ENCODE measurements at places on chromosomes 7 and 10.

GRCh38 chr10:132179551-132180392, 7.0 kb upstream of the DPYSL4 start:
- DNase-seq = no peak

DNA sequence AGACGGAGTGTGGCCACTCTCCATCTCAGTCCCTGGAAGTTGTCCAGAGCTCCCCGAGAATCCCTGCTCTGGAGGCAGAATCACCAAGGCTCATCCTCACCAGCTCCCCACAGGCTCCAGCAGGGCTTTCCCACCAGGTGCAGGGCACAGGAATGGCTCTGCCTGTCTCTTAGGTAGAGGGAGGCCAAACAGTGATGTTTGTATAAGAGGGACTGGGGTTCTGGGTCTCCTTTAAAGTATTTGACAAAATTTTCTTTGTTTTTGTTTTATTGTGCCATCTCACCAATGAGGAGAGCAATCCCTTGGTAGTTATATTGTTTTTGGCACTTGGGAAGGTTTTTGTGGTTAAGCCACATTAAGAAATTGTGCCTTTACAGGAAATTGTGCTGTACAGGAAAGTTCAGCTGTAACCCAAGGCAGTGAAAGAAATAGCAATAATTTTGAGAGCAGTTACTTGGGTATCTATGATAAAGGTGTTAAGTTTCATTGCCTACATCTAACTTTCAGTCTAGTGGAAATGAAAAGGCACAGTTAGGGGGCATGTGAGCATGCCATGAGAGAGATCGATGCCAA, 219.3 kb upstream of the PRSS58 start:
- DNase-seq = no peak

DNA sequence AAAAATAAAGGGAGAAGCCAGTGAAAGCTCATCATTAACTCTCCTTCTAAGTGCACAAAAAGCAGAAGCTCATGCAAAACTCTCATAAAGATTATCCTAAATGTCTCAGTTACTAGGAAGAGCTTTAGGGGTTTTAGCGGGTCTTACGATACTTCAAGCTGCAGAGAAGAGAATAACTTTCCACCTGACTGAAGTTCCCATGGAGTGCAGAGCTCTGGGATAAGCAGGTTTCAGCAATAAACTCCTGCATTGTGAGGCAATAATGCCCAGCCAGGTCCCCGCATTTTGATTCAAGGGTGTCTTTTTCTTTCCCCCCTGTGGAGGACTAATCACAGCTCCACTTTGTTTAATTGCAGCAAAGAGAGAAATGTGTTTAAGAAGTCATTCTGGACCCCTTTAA, 241.9 kb upstream of the SP8 start:
- no peak for DNase-seq

- no peak for DNase-seq
These were observed 23.2 kb downstream of the BET1 start for GRCh38 chr7:93980744-93981479.

DNA sequence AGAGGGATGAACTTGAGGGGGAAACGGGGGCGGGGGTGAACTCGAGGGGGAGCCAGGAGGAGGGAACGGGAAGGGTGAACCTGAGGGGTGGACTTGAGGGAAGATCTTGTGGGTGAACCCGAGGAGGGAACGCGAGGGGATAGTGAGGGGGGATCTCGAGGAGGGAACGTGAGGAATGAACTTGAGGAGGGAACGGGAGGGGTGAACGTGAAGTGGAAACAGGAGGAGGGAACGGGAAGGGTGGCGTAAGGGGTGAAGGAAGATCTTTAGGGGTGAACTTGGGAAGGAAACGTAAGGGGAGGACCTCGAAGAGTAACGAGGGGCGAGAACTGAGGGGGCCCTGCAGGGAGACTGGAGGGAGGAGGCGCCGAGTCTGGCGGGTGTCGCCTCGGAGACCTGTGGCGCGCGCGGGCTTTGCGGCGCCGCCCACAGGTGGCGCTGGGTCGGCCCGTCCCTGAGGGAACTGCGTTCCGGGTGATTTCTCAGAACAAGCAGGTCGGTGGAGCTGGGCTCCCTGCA, 651 bp downstream of the MYO3A start:
- DNase-seq = no peak

DNA sequence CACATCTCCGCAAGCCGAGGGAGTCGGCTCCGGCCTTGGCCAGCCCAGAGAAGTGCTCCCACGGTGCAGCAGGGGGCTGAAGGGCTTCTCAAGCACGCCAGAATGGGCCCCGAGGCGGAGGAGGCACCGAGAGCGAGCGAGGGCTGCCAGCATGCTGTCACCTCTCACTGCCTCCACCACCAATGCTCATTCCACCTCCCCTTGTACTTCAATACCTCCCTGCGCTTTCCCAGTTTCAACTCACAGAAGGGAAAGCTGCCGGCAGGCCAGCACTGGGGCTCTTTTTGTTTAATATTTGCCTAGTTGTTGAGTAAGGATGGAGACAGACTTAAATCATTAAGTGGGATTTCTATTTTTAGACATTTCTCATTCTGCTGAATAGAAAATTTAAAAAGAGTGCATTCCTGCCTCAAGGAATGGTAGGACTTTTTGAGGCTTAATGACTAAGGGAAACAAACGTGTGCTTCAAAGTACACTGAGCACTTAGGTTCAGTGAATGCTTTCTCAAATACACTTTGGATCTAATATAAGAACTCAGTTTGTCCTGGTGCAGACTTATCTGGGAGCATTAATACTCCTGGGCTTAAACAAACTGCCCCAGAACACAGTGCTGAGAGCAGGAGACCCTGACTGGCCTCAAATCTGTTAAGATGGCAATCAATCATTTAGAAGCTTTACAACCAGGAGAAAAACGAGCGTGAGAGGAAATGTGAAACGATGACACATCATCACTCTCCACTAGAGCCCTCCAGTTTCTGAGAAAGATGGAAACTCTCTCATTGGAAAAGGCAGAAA, 131.2 kb downstream of the RALA start:
- DNase-seq = no peak

- DNase-seq = no peak
These were observed at the start of gene FRMPD2 for GRCh38 chr10:48274636-48275035. Gene FRMPD2, minus strand, starts transcription at chr10:48274696. Its CDS starts 129 bp downstream, at chr10:48274567.

GRCh38 chr7:29606287-29606721, 42.7 kb downstream of the PRR15 start:
- DNase-seq = no peak

- DNase-seq = no peak
These were observed 44.6 kb downstream of the INSIG1 start for GRCh38 chr7:155342313-155342712.

- DNase-seq = peak; percentile 56
These were observed 442 bp upstream of the LZTS2 start for GRCh38 chr10:100998991-100999741.
